ENCODE measurements at places on chromosomes 6 and 20.

DNA sequence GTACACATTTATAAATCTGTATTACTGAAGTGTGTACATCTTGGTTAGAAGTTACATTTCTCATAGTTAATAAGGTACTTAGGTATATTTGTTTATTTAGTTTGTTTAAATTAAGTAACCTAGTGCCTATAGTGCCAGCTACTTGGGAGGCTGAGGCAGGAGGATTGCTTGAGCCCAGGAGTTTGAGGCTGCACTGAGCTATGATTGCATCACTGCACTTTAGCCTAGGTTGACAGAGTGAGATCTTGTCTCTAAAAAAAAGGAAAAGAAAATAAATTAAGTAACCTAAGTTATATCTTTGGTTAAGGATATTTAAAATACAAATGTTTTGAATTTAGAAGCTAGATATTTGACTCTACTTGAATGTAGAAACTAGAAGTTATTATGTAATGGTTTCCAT is 9.5 kb upstream of the AFG1L start:
- no peak for DNase-seq

- DNase-seq, result no peak
Measured at GRCh38 chr6:169958510-169958909, 207.1 kb downstream of the ERMARD start.

- no peak for DNase-seq
Measured at GRCh38 chr20:57746832-57747404, 37.1 kb upstream of the PMEPA1 start.

- no peak for DNase-seq
Measured at GRCh38 chr6:80438772-80439171, 332.3 kb downstream of the BCKDHB start.

GRCh38 chr6:65667916-65668656 is 38.9 kb downstream of the EYS start:
- DNase-seq, result no peak

DNA sequence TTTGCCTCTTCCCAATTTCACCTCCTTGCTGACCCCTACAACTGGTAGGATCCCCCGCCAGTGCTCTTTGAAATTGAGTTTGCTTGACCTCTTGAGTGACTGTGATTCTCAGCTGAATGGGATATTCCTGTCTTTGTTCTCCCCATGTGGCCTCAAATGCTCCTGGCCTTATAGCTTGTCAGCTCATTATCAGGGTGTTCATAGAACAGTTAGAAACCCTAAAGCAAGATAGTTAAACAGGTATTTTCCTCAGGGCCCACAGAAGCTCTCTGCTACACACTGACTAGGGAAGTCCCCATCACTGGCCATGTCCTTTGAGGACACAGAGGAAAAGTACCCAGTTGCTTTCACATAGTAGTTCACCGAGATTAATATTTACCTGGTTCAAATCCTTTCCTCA is 211.5 kb upstream of the DTNBP1 start:
- no peak for DNase-seq

DNA sequence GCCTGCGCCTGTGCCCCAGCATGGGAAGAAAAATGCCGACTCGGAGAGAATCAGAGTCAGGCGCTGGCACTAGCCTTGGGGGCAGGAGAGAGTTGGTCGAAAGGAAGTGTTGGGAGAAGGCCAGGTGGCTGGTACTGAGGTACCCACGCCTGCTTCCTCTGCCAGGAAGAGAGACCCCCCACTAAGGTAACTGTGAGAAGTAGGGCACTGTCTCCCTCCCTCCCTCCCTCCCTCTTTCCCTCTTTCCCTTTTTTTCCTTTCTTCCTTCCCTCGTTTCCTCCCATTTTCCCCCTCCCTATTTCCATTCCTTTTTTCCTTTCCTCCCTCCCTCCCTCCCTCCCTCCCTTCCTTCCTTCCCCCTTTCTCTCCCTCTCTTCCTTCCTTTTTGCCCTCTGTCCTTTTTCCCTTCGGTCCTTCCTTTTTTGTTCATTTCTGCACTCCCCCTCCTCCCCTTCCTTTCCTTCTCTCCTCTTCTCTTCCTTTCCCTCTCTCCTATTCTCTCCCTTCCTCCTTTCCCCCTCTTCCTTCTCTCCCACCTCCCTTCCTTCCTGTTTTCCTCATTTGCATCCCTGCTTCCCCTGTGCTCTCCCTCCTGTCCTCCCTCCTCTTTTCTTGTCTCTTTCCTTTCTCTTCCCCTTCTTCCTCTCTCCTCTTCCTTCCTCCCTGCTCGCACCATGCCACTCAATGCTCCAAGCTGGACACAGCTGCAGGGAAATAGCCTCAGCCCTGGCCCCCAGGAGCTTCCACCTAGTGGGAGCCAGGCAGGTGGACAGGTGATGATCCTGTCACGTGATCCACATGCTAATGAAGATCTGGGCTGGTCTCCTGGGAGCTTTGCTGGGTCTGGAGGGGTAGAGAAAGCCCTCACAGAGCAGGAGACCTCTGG is 148.0 kb downstream of the DHX35 start:
- DNase-seq, result no peak
